ENCODE measurements at places on chromosomes 2 and 18. TPM values are rescaled to one million over a fixed set of nuclear protein-coding genes. Genes with fewer than 3 reads are reported as not detected.

- H3K4me3 ChIP-seq, result no peak overlapping the region
- H3K4me1 ChIP-seq, result peaks cover 17% of the 10 kb centered on the region
- H3K27me3 ChIP-seq, result no peaks in the 10 kb centered on the region
- peak; percentile 14 for DNase-seq
These were observed 159.2 kb downstream of the DTNB start for GRCh38 chr2:25514043-25514637.

GRCh38 chr2:220246386-220246785 is 619.0 kb downstream of the SLC4A3 start:
- H3K27me3 ChIP-seq, result no peaks in the 10 kb centered on the region
- H3K4me1 ChIP-seq, result no peaks in the 10 kb centered on the region
- DNase-seq, result no peak
- H3K4me3 ChIP-seq, result no peak overlapping the region
- H3K27ac ChIP-seq, result no peak overlapping the region
- no peaks in the 10 kb centered on the region for H3K36me3 ChIP-seq

Gene ZAP70
- total RNA-seq, result 3.4 TPM

Gene TUBA4B
- total RNA-seq, result not detected

Gene R3HDM1
- 57.8 TPM for total RNA-seq

Gene CKAP2L
- total RNA-seq, result not detected

Gene PLEKHH2
- total RNA-seq, result 0.58 TPM
